Right renal pelvis (tissue), 4 donors: ENCODE measurements at places on chromosomes 16 and 17. TPM values are rescaled to one million over a fixed set of nuclear protein-coding genes. Genes with fewer than 3 reads are reported as not detected.
A peak's percentile ranks its signal among the peaks of the same experiment; 100 is the strongest.

- DNase-seq: no peak
Observed at GRCh38 chr16:72990571-72990970, 57.4 kb downstream of the ZFHX3 start.

GRCh38 chr16:57045694-57046381 lies 46.5 kb upstream of the CPNE2 start:
- DNase-seq: peak; percentile 47

DNA sequence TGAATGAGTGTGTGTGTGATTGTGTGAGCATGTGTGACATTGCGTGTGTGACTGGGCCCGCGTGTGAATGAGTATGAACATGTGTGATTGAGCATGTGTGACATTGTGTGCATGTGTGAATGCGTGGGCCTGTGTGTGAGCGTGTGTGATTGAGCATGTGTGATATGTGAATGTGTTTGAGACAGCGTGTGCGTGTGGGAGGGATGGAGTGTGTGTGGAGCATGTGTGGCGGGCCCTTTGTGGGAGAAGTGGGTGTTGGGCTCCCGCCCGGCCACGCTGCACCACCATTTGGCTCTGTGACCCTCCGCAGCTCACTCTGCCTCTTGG lies 22.7 kb upstream of the GSE1 start:
- no peak for DNase-seq

Gene SYCE1L
- polyA plus RNA-seq: 2.7 TPM

Gene PYY
- 0.18 TPM for polyA plus RNA-seq

Gene ZNF48
- 14.6 TPM for polyA plus RNA-seq

Gene USP6
- polyA plus RNA-seq: 8.4 TPM
